ENCODE measurements at places on chromosomes 16 and 17.

- DNase-seq: no peak
These were observed 74.6 kb downstream of the SYCE1L start for GRCh38 chr16:77273815-77274214.

- no peak for DNase-seq
These were observed 47.6 kb downstream of the SEC14L1 start for GRCh38 chr17:77188084-77189066.

- no peak for DNase-seq
These were observed 4.4 kb upstream of the ARMC7 start for GRCh38 chr17:75105126-75106080.

- no peak for DNase-seq
These were observed 24.1 kb upstream of the CDH5 start for GRCh38 chr16:66342294-66342900.

- no peak for DNase-seq
These were observed 139.7 kb upstream of the CDH5 start for GRCh38 chr16:66226762-66227161.

- DNase-seq: no peak
These were observed 26.7 kb upstream of the NUDT16L1 start for GRCh38 chr16:4666537-4667202.

GRCh38 chr17:19482576-19482975 lies 51.1 kb upstream of the SLC47A1 start:
- DNase-seq: no peak

- no peak for DNase-seq
These were observed at the start of gene WNK4 for GRCh38 chr17:42779936-42780850. Gene WNK4, plus strand, starts transcription at chr17:42780610. Its CDS starts 89 bp downstream, at chr17:42780699.

GRCh38 chr17:253091-253846 lies 71.8 kb upstream of the DOC2B start:
- no peak for DNase-seq

GRCh38 chr16:28936784-28937155 lies 5.0 kb downstream of the CD19 start:
- DNase-seq: no peak

DNA sequence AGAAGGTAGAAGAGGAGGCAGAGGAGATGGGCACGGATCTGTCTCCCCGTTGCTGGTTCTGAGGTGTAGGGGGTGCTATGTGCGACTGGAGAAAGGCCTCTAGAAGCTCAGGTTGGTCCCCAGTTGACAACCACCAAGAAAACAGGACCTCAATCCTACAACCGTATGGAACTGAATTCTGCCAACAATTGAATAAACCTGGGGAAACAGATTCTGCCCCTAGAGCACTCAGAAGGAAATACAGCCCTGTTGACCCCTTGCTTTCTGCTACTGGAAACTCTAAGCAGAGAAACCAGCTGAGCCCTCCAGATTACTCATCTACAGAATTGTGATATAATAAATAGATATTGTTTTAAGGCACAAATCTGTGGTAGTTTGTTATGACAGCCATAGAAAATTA lies 313.0 kb upstream of the GOT2 start:
- no peak for DNase-seq

GRCh38 chr16:5349101-5349500 lies 251.5 kb upstream of the EEF2KMT start:
- DNase-seq: no peak

GRCh38 chr17:41771389-41772206 lies 14.9 kb downstream of the JUP start:
- DNase-seq: no peak

DNA sequence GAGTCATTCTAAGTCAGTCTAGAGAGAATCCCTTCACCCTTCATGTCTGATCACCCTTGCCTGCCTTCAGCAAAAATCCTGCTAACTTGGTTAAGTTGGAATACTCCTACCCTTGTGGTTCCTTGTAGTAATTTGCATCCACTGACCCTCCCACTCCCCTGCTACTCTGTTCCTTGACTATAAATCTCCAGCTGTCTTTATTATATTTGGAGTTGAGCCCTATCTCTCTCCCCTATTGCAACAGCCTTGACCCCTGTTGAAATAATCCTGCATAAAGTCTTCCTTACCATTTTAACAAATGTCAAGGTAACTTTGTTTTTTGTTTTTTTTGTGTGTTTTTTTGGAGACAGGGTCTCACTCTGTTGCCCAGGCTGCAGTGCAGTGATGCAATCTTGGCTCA lies 590.1 kb downstream of the WWOX start:
- no peak for DNase-seq

GRCh38 chr16:997440-998051 lies 16.0 kb downstream of the SOX8 start:
- DNase-seq: no peak

DNA sequence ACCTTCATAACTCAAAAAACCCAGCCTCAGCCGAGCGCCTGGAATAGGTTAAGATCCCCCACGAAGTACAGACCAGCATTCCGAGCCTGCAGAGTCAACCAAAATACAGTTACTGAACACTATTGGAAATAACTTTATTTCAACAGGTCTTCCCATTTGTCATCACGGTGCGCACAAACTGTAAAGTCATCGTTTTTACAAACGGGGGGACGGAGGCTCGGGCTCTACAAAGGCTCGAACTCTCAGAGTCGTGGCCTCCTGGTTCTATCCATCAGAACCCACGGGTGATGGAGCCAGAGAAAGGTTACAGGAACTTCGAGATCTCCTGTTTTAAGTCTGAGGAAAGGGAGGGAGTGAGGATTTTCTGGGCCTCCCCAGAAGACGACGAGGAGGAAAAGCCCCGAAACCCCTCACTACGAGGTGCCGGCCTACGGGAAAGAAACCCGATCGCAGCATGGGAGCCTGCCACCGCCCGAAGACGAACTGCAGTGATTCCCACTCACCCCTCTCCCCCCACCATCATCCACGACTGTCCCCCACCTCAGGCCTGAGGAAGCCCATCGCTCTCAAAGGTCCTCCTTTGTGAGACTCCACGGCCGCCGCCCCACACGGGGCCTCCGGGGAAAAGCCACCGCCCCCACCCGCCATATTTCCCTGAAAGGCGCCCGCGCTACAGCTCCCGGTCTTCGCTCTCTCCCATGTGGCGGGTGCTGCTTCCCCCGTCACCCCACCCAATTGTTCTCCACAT lies 917 bp downstream of the YWHAE start:
- no peak for DNase-seq

GRCh38 chr16:67460168-67460567 lies 20.8 kb downstream of the ATP6V0D1 start:
- no peak for DNase-seq
